ENCODE measurements at places on chromosomes 13 and 19.

DNA sequence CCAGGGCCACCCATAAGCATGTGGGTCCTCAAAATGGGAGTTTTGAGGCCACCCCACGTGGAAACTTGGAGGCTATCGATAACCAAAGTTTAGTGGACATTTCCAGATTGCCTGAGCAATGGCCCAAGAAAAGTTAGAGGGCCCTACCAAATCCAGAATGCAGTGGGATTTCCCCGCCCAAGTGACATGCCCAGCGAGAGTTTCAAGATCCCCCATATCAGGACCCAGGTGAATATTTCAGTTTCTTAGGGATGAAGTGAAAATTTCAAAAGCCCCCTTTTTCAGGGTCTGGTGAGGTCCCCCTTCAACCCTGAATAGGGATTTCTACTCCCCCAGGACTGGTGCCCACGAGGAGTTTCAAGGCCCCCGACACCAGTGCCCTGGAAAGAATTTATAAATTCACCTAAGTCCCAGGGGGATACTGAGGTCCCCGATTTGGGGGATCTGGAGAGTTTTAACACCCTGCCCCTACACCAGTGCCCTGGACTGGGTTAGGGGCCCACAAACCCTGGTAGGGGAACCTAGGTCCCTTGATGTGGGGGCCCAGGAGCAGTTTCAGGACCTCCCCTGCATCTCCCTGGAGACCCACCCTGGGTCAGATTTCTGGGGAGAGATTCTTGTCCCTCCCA lies 695 bp downstream of the BST2 start:
- no peak for DNase-seq

GRCh38 chr13:98809345-98809777 lies 56.9 kb upstream of the SLC15A1 start:
- no peak for DNase-seq

DNA sequence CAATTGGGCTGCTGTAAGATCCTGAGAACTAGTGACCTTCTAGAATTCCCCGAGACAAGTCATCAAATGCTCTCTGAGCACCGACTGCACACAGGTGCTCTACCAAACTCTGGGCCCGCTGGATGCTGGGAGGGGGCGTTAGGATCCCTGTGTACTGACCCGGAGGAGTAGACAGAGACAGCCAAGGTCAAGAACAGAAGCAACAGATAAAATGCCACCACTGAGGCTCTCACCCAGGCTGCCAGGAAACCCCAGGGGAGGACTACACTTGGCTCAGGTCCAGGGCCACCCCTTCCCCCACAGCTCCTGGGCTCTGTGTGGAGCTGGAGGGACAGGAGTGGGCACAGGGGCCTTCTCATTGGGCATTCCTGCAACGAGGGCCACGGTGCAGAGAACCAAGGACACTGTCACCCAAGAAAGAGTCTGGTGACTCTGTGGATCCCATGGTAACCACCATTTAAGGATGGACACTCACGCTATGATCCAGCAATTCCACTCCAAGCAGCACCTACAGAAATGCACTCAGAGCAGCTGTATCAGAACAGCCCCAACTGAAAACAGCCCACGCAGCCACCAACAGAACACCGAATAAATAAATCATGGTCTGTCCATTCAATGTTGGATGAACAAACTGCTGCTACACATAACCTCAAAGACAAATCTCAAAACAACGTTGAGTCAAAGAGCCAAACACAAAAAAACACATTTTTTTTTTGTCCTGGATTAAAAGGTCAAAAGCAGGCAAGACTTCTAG lies 16.8 kb upstream of the SLC35E1 start:
- DNase-seq, result no peak

DNA sequence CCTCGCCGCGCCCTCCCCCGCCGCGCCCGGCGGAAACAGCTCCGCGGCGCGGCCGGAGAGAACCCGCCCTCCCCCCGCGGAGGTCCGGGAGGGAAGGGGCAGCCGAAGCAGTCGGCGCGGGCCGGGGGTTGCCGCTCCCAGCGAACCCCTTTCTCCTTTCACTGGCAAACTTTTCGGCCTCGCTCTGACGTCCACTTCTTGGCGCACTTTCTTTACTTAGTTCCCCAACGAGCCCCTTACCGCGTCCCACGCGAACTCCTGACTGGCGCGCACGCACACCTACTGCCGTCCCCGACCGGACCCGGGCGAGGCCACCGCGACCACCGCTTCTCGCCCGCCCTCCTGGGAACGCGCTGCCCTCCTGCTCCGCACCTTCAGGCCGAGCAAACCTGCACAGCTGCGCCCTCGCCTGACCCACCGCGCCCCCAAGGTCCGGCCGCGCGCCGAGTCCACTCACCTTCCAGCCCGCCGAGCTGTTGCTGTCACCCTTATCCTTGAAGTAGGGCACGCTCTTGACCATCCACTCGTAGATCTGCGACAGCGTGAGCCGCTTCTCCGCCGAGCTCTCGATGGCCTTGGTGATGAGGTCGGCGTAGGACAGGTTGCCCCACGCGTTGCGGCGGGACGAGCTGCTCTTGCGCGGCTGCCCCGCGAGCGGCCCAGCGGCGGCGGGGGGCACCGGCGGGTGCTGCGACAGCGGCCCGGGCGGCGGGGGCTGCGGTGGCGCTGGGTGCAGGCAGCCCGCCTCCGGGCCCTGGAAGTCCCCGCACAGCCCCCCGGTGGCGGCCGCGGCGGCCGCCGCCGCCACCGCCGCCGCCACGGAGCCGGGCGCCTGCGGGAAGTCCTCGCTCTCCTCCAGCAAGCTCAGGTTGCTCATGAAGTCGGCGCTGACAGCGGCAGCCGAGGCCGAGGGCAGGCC lies 1.1 kb downstream of the FOXO1 start:
- DNase-seq, result peak; percentile 44

- no peak for DNase-seq
Measured at GRCh38 chr19:19033176-19033425, 216 bp downstream of the SUGP2 start.

- no peak for DNase-seq
Measured at GRCh38 chr19:49441960-49442350, 628 bp upstream of the SLC17A7 start.

GRCh38 chr13:112740502-112741131 lies 50.8 kb downstream of the ATP11A start:
- DNase-seq, result no peak

DNA sequence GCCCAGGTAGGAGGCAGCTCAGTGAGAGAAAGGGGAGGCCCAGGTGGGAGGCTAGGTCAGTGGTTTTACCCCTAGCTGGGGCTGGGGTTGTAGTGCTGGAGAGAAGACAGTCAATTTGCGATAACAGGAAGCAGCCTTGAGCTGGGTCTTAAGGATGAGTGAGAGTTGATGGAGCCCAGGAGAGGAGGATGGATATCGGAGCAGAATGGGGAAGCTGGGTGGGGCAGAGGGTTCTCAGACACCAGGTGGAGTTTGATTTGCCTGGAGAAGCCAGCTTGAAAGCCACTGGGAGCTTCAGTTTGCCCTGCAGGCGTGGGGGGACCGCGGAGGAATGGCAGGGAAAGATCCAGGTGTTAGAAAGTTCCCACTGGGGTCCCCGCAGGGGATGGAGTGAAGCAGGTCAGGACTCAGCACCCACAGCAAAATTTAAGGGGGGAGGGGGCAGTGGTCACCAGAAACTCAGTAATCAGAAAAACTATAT lies 836 bp upstream of the CDC42EP5 start:
- DNase-seq, result no peak

DNA sequence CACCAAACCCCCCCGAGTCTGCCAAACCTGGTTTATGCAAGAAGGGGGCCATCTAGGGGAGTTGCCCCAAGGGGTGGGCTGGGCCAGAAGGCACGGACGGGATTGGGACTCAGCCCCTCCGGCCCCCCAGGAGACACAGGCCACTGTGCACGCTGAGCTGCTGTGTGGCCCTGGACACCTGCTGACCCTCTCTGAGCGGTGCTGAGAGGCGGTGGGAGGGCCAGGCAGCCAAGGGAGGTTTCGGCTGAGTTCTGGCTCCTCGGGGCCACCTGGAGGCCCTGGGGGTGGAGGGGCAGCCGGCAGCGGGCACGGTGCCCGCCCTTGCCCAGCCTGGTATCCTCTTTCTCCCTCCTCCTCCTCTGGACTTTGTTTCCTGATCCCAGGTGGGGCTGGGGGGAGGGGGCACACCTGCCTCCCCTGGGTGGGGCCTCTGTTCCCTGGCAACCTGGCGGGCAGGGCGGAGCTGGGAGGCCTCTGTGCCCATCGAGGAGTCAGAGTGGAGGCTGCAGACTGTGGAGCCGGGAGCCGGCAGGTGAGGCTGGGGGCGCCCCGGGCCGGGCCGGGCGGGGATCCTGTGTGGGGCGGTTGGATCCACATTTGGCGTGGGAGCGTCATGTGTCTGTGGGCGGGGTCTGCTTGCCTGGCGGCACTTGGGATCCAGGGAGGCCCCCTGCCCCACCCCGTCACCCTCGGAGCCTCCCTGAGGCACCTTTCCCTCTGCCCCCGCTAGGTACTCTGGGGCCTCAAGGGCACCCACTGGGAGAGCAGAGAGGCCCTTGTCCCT lies at the start of gene MISP:
MISP (plus strand) TSS at position 473 of the 784 bp plus-strand sequence. CDS start 5,835 bp downstream, outside the sequence.
- DNase-seq, result no peak

GRCh38 chr13:106774621-106775020 lies 206.7 kb upstream of the ARGLU1 start:
- no peak for DNase-seq

DNA sequence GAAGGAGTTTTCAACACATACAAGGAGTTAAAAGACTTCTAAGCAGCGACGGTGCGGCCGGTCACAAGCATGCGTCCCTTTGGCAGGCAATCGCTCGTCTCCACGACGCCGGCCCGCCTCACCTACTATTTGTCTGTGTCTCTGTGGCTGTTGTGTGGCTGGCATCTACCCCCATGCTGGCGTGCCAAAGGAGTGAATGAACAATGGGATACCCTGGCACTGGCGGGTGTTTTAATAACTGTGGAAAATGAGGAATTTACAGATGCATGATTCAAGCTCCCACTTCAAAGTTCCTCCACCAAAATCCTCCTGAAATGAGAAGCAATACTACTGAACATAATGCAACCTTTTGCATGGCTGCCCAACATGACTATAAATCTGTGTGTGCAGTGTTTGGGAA lies 176.6 kb downstream of the KLF5 start:
- DNase-seq, result no peak

DNA sequence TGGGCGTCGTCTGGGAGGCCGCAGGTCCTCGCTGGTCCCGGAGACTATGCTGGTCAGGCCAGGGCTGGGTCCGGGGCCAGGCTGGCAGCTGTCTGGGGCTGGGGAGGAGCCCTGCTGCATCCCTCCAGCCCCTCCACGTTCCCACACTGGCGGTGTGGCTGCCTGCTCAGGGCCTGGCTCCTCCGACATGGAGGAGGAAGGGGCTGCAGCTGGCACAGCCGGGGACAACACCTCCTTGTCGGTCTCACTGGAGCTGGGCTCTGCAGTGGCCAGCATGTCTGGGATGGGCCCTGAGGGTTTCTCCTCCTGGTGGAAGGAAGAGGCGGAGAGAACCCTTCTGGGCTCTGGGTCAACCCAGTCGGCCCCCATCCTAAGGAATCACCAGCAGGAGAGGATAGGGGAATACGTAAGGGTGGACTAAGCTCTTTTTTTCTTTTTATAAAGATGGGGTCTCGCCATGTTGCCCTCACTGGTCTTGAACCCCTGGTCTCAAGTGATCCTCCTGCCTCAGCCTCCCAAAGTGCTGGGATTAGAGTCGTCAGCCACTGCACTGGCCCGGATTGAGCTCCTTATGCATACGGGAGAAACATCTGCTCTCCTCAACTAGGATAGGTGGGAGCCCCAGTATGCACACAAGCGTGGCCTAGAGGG lies 806 bp downstream of the ZNF414 start:
- no peak for DNase-seq

- DNase-seq, result no peak
Measured at GRCh38 chr13:111971891-111972780, 94.8 kb upstream of the SOX1 start.

DNA sequence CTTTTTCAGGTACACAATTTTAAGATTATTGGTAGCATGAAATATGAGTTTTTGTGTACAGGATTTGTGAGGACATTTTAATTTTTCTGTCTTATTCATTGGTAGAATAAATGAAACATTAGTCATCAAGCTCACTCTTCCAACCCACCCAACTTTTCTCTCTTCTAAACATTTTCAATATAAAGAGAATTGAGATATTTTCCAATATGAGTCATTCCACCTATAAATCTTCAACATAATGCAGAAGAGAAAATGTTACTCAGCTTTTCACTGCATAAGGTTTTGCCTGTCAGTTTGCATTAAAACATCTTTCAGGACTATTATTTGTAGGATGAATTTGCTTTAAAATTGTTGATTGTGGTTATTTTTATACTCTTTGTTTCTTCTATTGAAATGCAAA lies 330.7 kb downstream of the PCDH20 start:
- no peak for DNase-seq

GRCh38 chr19:11261971-11262839 lies at the start of gene DOCK6:
DOCK6 (minus strand) TSS chr19:11262524; CDS start chr19:11262440, 84 bp downstream.
- peak; percentile 14 for DNase-seq

All from T-cell (primary cell).